NCI-H1417 (cell line): ENCODE measurements at places on chromosomes 2 and 18.

GRCh38 chr18:78979056-78979729 is 425 bp upstream of the SALL3 start:
- DNase-seq, result no peak

GRCh38 chr2:172248785-172249187 is 146.1 kb upstream of the DLX2 start:
- DNase-seq, result no peak

- no peak for DNase-seq
These were observed 3.2 kb downstream of the YPEL5 start for GRCh38 chr2:30149976-30150375.

- DNase-seq, result no peak
These were observed 271.4 kb downstream of the DCDC2C start for GRCh38 chr2:3974765-3975164.

DNA sequence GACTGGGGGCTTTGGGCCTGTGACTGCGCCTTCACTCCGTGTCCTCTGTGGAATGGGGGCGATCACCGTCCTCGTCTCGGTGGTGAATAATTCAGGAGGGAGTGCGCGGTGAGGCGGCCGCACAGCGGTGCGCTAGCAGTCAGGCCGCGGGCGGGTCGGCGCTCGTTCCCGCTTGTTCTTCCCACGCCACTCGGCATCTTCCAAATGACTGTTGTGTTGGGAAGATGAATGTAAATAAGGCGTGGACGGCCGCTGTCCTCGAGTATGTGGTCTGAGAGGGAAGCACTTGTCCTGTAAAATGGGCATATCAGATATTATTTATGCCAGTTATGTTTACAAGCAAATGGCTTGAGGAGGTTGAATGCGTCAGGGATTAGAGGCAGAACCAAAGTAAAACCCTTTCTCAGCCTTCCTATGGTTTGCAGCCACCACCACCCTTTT is 608 bp upstream of the VPS4B start:
- DNase-seq, result peak; percentile 72

- no peak for DNase-seq
These were observed 64.8 kb downstream of the NCAPH start for GRCh38 chr2:96400049-96401000.

DNA sequence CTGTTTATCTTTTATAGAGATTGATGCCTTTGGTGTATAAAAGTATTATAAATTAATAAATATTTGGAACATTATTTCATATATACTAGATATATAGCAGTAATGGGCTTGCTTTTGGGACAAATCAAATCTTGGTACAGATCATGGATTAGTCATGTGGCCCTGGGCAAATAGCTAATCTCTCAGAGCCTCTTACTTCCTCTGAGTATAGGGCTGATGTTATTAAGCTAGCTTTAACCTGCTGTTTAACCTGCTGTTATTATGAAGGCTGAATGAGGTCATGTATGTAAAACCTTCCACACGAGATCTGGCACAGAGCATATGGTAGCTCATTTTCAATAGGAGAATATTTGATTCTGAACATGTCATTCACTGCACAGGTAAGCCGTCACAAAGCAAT is 5.7 kb downstream of the ITGB6 start:
- DNase-seq, result no peak

DNA sequence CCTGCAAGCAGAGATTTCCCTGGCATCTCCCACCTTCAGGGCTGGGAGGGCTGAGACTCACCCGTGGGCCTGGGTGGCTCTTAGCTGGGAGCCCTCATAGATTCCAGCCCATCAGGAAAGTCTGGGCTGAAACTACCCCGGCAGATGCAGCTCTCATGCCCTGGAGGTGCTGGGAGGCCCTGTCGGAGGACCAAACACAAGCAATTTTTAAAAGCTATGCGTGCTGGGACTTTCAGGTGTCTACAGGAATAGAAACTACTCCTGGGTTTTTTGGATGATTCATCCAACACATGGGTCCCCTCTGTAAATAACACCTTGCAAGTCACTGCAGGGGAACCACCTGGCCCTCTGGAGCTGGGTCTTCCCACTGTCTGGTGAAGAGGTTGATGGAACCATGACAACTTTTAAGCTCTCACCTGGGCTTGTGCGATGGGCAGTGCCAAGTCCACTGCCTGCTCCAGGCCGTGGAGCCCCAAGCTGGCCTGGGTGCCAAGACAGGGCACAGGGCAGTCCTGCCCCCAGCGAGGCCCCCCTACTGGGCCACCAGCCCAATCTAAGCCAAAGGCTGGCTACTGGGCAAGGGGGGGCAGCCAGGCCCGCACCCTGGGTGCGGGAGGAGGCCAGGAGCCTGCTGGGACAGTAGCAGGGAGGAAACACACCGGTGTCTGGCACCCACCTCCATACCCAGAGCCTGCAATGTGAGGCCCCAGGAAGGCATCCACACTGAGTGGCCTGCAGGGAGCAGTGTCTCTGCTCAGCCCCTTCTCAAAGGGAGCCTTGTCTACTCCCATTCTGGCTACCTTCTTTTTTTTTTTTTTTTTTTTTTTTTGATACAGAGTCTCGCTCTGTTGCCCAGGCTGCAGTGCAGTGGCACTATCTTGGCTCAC is 1.1 kb upstream of the GPR55 start:
- no peak for DNase-seq

DNA sequence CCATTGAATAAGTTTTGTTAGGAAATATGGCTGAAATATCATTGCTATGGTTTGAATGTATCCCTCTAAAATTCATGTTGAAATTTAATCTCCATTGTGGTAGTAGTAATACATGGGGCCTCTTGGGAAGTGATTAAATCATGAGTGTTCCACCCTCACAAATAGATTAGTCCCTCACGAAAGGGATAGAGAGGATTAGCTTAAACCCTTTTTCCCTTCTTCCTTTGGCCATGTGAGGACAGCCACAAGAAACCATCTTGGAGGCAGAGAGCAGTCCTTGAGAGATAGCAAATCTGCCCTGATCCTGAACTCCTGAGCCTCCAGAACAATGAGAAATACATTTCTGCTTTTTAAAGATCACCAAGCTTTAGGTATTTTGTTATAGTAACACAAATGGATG is 274.2 kb downstream of the CDH19 start:
- no peak for DNase-seq

GRCh38 chr18:46761059-46761769 is 4.4 kb upstream of the ST8SIA5 start:
- peak; percentile 30 for DNase-seq

GRCh38 chr2:201779901-201780673 is 646 bp downstream of the ALS2 start:
- peak; percentile 84 for DNase-seq

- no peak for DNase-seq
These were observed 69.7 kb downstream of the LRATD1 start for GRCh38 chr2:14702258-14702657.

DNA sequence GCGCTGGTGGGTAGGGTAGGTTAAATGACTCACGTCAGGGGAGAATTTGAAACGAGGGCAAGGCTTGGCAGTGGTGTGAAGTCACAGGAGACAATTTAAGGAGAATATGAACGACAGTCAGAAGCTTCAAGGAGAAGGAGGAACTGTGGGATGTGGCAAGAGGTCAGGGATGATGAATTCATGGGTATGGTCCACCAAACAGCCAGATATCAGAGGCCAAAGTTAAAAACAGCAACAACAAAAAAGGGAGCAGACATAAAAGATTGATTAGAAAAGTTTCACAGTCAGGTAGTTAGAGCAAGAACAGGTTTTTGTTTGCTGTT is 1.4 kb upstream of the ZNF396 start:
- DNase-seq, result no peak

GRCh38 chr2:39706312-39706711 is 40.6 kb downstream of the TMEM178A start:
- no peak for DNase-seq

GRCh38 chr2:36701391-36701795 is 4.9 kb downstream of the VIT start:
- no peak for DNase-seq

DNA sequence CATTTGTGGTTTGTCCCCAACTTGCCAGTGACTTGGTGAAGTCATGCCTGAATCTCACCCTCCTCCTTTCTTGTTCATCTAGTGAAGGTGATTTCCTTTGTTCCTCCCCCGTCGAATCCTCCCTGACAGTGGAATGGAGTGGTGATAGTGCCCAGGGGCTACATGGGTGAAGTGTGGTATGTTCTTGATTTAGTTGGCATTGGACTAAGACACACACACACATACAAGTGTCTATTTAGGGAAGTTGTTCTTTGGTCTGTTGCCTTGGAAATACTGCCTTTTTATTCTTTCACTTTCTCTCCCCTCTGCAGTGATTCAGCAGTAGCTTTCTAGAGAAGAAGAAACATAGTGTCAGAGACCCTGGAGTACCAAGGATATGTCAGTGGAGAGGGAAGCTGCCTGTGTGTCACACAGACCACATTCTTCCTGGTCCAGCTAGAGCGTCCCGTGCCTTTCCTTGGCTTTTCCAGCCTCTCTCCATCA is 10.9 kb downstream of the INPP4A start:
- no peak for DNase-seq

DNA sequence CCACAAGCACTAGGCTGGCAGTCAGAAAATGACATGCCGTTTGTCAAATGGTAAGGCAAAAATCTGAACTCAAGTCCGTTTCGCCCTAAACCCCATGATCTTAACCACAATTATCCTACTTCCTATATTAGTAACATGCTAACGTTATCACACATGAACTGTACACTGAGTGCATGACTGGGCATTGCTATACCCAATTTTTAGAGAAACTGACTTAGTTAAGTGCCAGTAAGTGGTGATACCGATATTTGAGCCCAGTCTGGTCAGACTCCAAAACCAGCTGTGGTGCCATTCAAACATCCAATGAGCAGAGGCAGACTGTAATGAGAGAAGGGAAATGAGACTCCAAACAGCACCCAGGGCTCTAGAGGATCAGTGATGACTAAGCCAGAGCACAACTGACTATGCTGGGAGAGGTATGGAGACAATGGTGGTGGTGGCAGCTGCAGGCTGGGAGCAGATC is 311.7 kb upstream of the PKDCC start:
- no peak for DNase-seq

GRCh38 chr2:45195916-45196315 is 186.7 kb upstream of the SIX2 start:
- no peak for DNase-seq

DNA sequence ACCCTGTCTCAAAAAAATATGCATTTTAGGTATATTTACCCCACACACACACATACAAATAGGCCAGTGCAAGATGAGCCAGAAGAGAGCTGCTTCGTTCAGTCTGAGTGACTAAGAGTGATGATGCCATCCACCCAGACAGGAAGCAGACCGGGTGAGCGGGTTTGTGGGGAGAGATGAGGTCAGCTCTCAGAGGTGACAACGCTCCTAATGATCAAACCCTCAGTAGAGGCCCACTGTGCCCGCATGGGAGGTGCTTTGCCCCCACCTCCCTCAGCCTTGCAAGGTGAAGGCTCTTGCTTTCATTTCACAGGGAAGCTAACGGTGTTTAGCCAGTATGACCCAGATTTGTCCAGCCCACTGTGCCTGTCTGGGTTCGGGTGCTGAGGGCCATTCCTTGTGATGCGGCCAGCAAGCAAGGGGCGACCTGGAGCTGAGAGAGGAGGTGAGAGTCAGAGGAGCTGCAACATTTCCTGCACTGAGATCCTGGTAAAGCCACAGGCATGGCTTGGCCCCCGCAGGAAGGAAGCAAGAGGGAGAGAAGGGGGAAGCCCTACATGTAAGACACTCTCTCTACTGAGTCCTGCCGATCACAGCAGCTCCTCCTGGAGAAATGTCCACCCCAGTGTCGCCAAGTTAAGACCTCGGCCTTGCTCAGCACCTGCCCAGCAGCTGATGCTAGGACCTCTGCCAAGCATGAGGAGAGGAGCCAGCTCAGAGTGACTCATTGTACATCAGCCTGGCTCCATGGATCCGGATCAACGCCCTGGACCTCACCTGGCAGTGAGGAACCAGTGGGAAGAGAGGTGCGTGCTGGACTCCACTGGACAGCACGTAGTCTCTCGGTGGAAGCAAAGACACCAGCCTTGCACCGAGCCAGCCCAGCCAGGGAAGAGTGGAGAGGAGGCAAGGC is 37.0 kb downstream of the NIFK start:
- DNase-seq, result no peak

GRCh38 chr2:136997557-136997956 is 232.2 kb downstream of the THSD7B start:
- DNase-seq, result no peak

DNA sequence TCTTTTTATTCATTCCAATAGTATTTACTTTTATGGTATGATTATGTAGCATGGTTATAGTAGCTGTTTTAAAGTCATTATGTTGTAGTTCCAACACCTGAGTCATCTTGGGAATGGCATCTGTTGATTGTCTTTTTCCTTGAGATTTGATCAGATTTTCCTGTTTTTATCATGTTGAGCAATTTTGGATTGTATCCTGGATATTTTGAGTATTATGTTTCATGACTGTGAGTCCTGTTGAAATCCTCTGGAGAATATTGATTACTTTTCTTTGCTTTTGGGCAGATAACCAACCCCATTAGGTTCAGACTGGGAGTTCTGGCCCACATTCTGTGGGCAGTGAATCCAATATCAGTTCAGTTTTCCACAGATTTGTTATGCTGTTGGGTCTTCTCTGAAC is 163.2 kb upstream of the SPRED2 start:
- DNase-seq, result no peak

- no peak for DNase-seq
These were observed 6.2 kb downstream of the PARD3B start for GRCh38 chr2:204551512-204551863.

- DNase-seq, result no peak
These were observed 119.6 kb downstream of the LCLAT1 start for GRCh38 chr2:30566631-30567030.

- peak; percentile 15 for DNase-seq
These were observed 18.9 kb upstream of the THOC1 start for GRCh38 chr18:286515-287310.

- DNase-seq, result no peak
These were observed 216.1 kb downstream of the ICOS start for GRCh38 chr2:204152616-204153015.

GRCh38 chr18:48643262-48643661 is 104.4 kb downstream of the CTIF start:
- DNase-seq, result no peak
